ENCODE measurements at places on chromosomes 11 and 22.
A peak's percentile ranks its signal among the peaks of the same experiment; 100 is the strongest.

- peak; percentile 44 for DNase-seq
Measured at GRCh38 chr11:63567044-63567840, 4.1 kb upstream of the PLAAT2 start.

DNA sequence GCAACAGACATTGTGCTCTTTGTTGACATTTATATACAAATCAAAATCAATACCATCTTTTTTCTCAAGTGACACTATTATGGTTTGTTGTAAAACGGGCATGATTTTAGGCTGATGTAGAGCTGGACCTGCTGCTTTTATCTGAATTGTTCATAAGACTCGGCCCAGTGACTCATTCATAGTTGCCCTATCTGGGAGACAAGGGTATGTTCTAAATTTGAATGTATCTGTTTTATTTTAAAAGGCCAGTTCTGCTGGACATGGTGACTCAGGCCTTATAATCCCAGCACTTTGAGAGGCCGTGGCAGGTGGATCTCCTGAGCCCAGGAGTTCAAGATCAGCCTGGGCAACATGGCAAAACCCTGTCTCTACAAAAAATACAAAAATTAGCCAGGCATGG lies 39.3 kb downstream of the CEP295 start:
- DNase-seq, result no peak

DNA sequence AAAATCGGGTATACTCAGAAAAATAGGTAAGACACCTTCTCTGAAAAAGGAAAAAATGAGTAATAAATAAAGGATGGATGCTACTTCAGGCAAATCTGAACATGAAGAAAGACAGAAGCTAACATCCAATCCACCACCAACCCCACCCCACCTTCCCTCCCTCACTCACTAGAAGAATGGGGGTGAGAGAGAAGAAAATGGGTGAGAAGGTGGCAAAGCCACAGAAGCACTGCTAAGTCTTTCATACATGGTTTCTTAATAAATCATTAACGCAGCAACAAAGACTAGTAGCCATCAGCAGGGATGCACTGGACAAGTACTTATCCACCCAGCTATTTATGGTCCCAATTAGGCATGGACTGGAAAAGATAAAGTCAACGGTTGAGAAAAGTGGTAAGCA lies 5.9 kb downstream of the FHIP1B start:
- DNase-seq, result no peak

- no peak for DNase-seq
Measured at GRCh38 chr22:27720860-27721259, 80.7 kb downstream of the MN1 start.

- DNase-seq, result no peak
Measured at GRCh38 chr11:76910620-76911414, 50.1 kb downstream of the ACER3 start.

DNA sequence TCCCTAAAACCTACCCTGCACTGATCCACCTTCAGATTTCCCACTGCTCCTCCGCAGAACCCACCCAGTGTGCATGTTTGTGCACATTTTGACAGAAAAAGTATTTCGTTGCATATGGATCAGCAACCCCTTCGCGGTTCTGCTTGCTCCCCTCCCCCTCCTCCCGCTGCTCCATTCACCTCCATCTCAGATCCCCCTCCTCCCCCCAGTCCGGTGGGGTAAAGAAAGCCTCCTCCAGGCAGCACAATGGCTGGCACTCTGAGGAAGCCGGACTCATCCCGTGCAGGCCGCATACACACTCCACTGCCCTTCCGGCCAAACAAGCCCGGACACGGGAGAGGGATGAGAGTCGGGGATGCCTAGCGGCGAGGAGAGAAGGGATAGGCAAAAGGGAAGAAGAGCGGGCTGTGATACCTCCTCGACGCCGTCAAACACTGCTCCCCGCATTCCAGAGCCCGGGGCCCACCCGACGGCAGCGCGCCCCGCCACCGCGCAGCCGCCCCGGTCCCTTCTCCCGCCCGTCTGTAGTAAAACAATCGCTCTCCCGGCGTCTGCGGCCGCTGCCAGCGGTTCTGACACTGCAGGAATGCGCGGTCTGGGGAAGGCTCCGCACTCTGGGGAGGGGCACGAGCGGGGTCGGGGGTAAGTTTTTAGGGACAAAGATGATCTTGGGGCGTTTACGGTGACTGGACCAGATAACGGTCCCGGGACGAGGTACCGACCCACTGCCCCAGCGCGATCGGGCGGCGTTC lies 915 bp downstream of the FEZ1 start:
- DNase-seq, result no peak

- no peak for DNase-seq
Measured at GRCh38 chr11:64355078-64355940, 3.7 kb upstream of the RPS6KA4 start.
